ENCODE measurements at places on chromosomes 12 and 14. TPM values are rescaled to one million over a fixed set of nuclear protein-coding genes. Genes with fewer than 3 reads are reported as not detected.

The DIO2 gene
- total RNA-seq = 0.58 TPM

The IL31 gene
- total RNA-seq = not detected

DNA sequence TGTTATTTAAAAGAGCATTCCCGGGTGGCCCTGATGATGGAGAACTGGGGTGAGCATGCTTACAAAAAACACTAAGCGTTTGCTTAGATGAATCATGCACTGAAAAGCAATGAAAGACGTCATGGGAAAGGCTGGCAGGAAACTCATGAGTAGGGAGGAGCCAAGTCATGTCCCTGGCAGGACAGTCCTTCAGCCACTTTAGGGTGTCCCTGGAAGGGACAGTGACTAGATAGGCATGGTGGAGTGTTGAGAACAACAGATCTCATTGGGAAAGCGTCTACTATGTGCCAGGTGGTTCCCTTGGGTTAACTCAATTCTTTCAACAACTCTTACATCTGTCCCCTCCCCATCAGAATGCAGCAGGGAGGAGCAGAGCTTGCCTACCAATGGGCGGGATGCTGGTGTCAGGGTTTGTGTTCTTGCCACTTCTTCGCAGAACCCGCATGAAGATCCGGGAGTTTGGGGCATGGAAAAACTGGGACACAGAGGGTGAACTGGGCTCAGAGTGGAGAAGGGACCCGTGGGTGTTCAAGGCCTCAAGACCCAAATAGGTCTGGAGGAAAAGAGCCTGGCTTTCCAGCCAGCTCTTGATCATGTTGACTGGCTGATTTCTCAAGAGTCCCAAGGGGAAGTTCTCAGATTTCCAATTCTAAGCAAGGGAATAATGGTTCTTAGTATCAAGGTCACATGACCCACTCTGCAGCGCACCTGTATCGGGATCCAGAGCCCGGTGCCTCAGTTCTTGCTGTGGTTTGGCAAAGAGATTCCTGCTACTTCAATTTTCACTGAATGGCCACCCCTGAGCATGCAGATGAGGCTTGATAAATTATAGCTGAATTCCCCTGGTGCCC is 653.9 kb upstream of the TBX3 start:
- DNase-seq = no peak

DNA sequence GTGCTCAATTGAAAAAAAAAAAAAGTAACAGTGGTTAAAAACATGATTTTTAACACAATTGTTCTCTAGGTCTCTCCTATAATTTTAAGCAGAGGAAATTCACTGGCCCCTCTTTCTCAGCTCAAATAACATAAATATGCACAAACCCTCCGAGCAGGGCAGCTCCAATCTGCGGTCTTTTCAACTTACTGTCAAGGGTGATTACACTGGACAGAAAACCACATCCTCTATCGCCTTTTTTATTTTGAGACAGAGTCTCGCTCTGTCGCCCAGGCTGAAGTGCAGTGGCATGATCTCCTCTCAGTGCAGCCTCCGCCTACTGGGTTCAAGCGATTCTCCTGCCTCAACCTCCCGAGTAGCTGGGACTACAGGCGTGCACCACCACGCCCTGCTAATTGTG is 16.5 kb upstream of the GABARAPL1 start:
- DNase-seq = no peak

- DNase-seq = no peak
Measured at GRCh38 chr14:55546212-55546874, 33.7 kb upstream of the KTN1 start.

GRCh38 chr12:120199025-120199424 is 1.9 kb downstream of the RPLP0 start:
- DNase-seq = no peak

DNA sequence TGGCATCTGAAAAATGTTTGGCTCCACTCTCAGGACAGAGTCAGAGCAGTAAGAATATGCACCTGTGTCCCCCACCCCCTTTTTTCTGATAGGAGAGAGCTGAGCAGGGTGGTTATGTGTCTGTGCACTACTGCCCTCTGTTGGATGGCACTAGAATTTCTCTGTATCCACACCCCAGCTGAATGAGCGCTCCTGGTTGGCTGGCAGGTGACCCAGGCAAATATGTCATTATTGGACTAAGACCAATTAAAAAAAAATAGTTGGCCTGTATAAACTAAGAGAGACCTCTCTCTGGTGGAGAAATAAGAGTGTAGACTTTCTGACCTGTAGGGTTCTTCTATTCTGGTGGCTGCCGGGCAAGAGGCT is 107.0 kb downstream of the PTCSC3 start:
- DNase-seq = no peak
